ENCODE measurements at places on chromosomes 5 and 9.

- DNase-seq: no peak
Observed at GRCh38 chr9:121744002-121744686, 92.7 kb downstream of the DAB2IP start.

DNA sequence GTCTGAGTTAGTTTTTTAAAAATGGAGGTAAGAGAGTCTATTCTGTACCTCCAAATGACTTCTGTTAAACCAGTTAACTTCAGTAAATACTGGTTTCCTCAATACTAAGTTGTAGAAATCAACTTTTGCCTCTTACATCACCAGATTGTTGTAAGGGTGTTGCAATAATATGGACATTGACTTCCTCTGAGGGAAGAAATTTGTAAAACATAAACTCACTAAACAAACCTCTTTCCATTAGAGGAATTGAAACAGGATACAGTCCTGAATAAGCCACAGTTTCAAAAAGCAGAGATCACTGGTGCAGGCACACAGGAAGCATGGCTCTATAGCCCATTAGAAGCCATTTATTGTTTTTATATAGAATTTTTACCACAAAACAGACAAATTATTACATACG is 32.7 kb upstream of the SLCO6A1 start:
- DNase-seq: no peak

GRCh38 chr9:136020206-136020605 is 59.0 kb upstream of the UBAC1 start:
- no peak for DNase-seq

DNA sequence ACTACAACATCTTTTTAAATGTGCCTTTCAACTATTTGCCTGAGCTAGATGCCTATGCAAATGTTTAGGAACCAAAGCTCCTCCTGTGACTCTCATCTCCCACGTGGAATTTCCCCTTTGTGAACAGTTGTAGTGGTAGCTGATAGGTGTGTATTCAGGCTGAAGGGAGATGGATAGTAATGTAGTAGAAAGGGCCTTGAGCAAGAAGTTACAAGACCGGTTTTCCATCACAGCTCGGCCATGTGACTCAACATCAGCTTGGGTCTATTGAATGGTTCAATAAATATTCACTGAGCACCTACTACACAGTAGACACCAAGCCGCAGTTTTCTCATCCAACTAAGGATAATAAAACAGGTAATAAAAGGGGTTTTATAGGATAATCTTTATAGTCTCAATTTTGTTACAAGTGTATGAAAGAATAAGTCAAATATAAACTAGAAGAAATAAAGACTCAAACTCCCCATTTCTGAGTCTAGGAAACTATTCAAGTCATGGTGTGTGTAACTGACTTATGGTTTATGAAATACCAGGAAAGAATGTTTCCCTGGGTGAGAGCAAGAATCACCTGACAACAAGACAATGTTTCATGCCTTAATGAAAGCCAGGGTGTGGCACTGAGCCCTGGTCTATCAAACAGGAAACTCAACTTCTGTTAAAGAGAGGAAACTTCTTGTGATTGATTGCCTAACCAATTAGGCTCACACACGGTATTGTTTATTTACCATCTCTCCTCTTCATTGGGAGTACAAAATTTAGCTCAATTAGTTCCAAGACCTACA is 187.1 kb upstream of the SPEF2 start:
- no peak for DNase-seq

DNA sequence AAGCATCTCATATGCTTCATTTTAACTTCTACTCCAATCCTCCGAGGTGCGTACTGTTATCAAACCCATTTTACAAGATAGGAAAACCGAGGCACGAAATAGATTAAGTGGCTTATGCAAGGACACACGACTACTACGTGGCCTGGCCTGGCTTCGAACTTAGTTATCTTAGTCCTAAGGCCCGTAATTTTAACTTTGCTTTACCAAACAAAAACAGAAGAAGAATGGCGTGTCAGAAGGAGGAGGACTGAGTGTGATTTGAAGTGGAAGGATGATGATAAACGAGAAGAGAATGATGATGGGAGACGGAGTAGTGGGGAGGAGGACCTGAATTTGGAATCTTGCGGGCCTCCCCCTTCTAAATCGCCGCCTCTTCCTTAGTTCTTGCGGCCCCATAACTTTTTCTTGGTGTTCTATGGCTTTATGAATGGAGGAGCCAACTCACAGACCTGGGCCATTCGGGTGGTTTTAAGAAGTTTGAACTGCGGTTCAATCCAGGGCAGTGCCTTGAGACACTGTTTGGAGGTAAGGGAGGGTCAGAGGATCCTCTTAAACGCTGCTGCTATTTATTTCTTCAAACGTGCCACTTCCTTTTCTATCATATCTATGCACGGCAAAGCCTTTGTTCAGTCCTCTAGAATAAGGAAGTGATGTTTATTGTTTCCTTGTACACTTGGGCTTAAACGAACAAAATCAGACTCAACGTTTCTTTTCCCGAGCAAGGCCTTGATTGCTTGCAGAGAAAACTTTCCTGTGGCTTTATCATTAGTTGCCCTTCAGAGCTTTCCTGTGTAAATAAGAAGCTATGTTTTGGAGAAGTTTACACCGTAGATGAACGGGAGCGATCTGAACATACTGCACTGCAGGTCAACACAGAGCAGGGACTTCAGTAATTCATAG is 795 bp downstream of the CNOT8 start:
- DNase-seq: no peak

- DNase-seq: no peak
Observed at GRCh38 chr9:88646539-88647300, 111.7 kb downstream of the NXNL2 start.

DNA sequence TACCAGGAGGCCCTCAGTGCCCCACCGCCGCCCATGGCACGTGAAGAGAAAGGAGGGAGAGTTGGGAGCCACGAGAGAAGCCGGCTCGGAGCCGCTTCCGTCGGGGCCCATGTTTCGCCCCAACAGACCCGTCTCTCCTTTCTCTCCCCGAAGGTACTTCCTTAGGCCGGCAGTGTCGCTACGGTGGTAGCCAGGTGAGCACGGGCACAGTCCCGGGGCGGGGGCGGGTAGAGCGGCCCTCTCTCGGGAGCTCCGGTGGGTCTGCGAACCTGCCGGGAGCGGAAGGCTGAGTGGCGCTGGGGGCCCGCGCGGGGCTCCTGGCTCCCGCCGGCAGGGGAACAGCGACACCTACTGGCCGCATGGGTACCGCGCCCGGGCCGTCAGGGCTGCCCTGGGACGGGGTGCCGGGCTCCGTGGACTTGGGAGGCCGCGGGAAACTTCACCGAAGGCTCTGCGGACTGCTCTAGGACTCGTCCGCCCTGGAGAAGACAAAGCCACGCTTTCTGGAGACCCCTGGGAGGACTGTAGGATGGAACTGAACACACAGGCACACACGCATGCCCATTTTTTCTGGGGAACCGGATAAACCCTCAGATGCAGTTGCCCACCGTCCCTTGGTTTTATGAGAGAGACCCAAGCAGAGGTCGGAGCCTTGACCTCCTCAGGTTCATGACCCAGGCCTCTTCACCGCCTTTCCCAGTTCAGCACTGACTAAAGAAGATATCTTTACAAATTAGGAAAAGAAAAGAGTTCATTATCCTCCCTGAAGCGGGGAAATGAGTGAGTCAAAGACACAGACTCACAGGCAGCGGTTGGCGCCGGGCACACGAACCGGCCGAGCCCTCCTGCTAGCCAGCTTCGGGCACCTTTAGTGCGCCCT is 202.5 kb downstream of the MEF2C start:
- DNase-seq: peak; percentile 35

DNA sequence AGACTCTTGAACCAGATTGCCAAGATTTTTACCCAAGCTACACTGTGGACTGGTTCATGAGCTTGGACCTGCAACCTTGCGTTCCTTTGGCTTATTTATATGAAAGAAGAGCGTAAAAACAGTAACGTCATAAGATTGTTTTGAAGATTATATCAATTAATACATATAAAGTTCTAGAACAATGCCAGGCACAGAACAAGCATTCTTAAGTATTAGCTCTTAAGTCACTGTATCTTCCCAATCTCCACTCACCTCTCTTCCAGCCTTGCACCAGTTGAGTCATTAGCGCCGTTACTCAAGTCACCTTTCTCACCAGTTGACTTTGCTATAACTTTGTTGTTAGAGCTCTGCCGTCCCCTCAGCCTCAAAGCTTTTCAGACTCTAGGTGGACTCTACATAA is 415.7 kb downstream of the PLK2 start:
- no peak for DNase-seq

GRCh38 chr9:134146774-134147493 is 11.1 kb downstream of the WDR5 start:
- DNase-seq: no peak

DNA sequence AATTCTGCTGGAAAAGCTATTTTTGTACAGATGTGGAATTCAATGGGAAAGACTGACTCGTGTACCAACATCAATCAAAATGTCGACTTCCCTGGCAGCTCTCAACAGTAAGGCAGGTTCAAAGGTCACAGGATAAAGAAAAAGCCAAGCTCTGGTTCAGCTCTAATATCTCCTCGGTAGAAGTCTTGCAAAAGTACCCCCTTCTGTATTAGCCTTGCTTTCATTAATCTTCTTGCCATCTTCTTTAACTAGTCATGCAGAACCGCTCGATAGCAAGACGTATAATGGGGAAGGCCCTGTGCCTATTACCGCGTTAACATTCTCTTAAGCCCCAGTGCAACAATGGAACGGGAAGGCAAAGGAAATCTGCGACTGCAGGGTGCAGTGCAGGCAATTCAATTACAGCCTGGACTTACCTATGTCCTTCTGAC is 201.2 kb downstream of the GAPVD1 start:
- no peak for DNase-seq

GRCh38 chr5:71727978-71728377 is 8.9 kb downstream of the CARTPT start:
- DNase-seq: no peak

DNA sequence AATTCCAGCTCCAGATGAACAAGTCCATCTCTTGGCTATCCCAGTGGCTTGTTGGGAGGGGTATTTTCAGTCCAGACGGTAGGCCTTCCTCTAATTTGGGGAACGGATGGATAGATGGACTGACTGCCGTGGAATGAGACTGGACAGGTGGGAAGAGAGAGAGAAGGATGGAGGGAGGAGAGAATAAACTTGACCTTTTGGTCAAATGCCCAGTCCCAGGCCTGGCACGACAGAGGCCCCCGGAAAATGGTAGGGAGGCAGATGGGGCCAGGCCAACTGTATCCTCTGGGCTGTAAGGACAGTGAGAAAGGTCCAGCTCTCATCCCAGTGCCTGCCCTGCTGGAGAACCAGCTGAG is 1.1 kb downstream of the BHMT start:
- no peak for DNase-seq

All from NCI-H1930 (cell line).